ENCODE measurements at places on chromosomes 16 and 17.

DNA sequence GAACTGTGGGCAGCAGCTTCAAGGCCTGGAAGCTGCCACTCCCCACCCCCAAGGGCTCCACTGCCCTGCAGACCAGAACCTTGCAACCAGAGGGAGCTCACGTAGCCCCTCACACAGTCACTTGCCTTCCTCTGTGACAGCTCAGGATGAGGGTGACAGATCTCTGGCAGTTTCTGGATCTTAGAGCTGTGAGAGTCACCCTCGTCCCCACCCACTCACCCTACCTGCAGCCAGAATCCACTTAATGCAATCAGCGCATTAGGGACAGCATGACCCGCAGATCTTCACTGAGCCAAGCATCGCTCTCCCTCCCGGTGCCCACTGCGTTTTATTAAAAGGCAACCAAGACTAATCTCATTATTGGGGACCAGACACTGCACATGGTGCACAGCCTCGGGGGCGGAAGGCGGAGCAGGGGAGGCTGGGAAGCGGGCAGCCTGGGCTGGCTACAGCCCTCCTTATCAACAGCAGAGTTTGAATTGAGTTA is 3.5 kb downstream of the CYB561 start:
- DNase-seq: no peak

DNA sequence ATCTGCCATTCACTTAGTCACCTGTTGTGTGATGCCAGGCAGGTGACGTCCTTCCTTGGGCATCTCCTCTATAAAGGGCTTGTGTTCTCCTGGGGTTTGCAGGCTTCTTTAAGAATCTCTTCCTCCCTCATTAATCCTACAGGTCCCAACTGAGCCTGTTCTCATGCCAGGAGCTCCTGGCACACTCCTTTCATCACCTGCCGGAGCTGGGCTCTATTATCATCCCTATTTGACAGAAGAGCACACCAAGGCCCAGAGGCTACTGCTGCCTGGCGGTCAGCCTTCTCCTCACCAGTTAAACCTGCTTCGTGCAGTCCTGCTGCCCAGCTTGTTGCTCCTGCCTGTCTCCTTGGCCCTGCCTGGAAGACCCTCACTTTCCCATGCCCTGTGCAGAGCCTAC is 51.2 kb downstream of the RAI1 start:
- no peak for DNase-seq

DNA sequence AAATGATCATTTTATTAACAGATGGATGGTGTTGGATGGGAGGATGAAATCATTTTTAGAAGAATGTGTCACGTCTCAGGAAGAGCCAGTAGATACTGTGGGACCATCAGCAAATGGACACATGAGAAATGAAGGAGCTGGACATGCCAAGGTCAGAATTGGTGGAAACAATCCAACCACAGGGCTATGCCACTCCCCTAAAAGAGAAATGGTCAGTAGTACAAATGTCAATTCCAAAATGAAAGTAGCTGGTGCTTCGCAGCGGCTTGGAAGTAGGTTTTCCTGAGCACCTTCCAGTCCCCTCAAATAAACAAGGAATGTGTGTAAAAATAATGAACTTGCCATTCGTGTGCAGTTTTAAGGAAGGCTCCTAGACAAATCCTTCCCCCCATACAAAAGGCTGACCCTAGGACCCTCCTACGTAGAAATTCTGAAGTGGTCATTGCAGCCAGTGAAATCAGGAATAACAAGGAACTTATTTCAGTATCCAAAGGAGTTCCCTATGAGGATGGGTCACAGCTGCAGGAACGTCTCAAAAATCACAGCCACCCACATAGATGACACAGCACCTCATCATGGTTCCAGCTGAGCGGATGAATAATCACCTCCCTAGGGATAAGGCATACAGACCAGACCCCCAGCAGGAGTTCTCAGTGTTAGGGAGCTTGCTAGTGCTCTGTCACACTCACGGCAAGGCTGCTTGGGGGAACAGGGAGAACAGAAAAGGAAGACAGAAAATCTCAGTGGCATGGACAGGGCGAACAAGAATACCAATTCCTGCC is 239.2 kb downstream of the HS3ST3A1 start:
- no peak for DNase-seq

DNA sequence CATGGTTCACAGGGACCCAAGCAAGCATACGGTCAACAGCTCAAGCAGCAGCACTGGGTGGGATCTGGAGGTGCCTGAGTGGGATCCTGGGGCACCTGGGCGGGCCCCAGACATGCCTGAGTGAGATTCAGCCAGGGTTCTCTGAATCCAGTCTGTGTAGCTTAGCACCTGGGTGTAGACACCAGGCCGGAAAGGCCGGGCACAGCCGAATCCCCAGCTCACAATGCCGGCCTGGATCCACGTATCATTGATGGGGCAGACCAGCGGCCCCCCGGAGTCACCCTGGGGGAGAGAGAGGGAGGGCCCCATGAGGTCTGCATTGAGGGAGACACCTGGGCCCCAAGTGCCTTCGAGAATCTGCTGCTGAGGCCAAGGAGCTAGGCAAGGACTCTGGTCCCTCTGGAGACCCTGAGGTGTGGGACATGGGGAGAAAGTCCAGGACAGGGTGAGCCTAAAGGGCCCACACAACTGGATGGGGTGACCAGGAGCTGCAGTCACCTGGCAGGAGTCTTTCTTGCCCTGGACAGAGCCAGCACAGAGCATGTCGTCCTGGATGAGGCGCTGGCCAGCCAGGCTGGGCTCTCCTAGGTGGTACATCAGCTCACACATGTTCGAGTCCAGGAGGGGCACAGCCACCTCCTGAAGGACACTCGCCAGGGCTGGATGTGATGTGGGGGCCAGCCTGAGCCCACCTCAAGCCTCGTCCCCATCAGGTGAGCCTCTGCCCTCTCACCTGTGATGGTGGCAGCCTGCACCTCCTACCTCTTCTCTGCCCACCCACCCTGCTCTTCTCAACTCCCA is 9.7 kb downstream of the ZG16B start:
- no peak for DNase-seq

DNA sequence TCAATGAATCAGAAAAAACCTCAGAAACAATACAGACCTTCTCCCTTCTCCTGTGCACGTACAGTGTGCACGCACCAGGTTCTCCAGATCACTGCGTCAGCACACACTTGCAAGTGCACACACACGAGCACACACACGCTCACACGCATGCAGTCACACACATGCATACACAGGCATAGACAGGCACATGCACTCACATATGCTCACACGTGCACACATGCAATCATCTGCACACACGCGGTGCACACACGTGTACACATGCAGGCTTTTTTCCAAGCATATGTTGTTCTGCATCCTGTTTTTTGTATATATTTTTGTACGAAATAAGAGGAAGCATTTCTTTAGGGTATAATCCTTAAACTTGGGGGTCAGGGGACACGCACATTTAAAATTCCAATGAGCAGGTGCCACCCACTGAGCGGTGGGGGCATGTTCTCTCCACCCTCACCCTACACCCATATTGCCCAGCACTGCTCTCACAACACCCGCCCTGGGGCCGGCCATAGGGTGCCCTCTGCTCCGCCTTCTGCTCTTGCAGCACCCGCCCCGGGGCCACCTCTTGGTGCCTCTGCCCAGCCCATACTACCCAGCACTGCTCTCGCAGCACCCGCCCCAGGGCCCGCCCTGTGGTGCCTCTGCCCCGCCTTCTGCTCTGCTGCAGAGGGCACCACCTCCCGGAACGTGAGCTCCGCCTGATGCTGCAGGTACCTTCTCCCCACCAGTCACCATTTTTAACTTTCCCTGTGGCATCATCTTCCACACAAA is 20.9 kb downstream of the KLHDC4 start:
- no peak for DNase-seq

All from CD4-positive, alpha-beta T cell treated with Interleukin-17A for 1 hour (primary cell).